ENCODE measurements at places on chromosomes 6 and 20.

- no peak for DNase-seq
Measured at GRCh38 chr20:41061155-41061554, 32.5 kb downstream of the TOP1 start.

GRCh38 chr20:35238170-35238569 is 11.7 kb downstream of the MMP24 start:
- DNase-seq, result no peak

- peak; percentile 35 for DNase-seq
Measured at GRCh38 chr6:43060034-43060754, 763 bp downstream of the KLC4 start.

DNA sequence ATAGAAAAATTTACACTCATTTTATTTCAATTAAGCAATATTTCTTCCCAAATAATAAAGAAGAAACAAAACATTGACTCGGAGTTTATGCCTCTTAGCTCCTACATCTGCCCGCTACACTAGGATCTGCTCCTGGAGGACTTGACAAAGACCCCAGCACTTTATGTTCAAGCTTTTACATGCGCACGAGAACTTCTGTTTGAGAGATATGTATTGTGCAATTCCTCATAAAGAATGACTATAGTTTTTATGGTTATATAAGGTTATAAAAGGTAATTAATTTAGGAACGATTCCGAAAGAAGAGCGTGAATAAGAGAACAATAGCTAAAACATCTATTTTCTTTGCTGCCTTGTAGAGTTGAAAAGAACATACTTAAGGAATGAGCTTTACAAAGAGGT is 12.4 kb upstream of the RALY start:
- DNase-seq, result no peak

DNA sequence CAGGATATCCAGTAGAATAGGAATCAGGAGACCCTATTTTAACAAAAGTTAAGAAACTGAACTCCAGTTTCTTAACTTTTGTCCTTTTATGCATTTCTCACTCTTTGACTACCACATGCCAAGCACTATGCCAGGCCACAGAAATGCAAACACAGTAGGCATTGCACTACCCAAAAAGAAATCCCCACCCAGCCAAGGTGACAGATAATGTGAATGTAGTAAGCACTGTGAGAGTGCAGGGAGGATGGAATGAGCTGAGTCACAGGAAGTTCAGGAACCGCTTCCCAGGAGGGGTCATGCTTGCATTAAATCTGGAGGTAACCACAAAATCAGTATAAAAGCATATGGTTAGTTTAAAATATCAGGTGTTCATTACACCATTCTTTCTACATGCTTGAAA is 20.1 kb upstream of the FAM83C start:
- no peak for DNase-seq

DNA sequence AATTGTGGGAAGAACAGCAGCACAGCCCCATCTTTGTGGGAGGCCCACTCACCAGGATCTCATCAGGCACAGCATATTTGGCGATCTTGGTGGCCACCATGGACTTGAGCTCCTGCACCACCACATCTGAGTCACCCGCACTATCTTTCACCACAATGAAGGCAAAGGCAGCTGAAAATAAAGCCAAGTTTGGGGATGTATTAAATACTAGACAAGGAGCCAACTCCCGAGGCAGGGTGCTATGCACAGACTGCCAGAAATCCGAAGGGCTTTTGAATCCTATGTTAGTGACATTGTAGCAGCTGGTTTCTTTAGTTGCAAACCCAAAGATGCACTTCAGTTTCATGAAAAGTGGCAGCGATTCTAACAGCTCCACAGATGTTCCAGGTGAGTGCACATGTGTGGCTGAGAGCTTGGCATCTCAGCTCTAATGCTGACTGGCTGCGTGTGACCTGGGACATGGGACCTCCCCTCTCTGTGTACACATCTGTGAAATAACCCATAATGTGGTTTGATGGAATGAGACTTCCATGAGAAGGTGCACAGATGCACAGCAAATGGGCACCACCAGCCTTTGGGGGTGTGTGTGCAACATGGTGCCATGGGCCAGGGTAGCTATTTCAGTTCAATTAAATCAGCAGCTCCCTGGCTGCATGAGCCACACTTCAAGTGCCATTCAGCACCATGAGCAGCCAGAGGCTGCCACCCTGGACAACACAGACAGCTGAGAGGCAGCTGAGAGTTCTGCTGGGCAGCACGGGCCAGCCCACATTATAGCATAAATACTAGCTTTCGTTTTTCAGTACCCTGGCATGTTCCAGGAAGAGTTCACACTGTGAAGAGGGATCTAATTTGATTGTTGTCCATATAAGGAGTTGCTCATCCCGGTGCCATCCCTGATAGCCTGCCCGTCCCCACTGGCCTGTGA is 16.9 kb upstream of the APMAP start:
- no peak for DNase-seq

DNA sequence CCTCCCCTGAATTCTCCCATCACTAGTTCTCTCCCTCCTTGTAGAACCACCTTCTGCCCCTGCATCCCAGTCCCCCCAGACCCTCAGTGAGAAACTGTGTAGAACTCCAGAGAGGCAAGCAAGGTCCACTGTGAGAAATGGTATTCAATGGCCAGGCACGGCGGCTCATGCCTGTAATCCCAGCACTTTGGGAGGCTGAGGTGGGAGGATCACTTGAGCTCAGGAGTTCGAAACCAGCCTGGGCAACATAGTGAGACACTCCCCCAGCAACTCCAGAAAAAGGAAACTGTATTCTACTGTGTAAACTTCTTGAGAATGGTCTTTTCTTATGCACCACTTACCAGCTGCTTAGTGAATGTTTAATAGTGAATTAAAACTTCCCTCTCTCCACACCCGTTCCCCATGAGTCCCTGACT is 8.2 kb upstream of the CD83 start:
- DNase-seq, result no peak

- DNase-seq, result no peak
Measured at GRCh38 chr6:404685-405423, 13.3 kb downstream of the IRF4 start.

GRCh38 chr20:59835057-59835447 is 98.4 kb downstream of the SYCP2 start:
- peak; percentile 22 for DNase-seq

DNA sequence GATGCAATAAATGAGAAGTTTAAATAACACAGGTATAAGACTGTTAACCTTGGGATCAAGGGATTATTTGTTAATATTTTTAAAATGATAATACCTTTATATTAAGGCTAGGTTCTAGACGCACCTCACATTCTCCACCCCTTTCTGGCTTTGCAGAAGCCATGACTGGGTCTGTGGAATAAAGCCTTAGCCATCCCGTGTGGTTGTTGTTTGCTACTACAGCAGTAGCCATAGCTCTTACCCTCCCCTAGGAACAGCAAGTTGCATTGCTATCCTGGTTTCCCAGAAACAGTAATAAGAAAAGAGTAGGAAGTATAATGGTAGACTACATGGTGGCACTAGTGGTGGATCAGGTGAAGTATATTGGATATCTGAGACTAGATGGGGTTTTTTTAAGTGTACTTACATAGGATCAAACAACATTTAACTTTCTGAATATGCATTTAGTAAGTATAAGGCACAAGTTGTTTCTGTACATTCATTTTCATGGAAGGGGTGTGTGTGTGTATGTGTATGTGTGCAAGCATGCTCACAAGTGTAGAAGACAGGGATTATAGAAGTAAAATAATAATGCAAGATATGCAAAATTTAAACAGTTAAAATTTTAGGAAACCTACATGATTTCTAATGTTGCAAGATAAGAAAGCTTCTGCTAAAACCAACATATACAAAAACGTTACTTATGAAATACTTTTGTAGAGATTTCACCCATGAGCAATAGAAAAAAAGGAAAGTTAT is 384.2 kb downstream of the PRKN start:
- DNase-seq, result no peak

DNA sequence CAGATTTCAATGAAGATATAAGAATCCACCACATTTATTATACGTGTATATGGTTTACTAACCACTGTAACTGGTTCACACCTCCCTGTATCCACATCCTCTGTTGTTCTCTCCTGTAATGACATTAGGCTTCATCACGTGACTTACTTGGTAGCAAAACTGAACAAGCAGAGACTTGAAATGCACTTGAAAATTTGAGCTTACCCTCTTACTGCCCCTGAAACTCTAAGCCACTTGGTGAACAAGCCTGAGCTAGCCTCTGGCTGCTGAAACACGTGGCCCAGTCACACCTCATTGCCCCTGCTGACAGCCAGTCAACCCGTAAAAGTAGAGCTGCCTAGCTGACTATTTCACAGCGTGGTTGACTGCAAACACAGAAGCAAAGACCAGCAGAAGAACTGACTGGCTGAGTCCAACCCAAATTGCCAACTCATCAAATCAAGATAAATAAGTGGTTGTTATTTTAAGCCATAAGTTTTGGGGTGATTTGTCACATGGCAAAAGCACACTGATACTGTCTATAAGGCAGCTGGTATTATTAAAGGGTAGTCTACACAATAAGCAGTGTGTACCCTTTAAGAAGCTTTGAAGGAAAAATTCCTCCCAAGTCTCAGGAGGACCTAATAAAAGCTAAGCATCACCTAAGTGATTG is 109.0 kb downstream of the RALGAPA2 start:
- peak; percentile 100 for DNase-seq

GRCh38 chr6:93293460-93293859 is 125.9 kb downstream of the EPHA7 start:
- no peak for DNase-seq

- DNase-seq, result no peak
Measured at GRCh38 chr20:16111172-16111832, 461.9 kb downstream of the KIF16B start.

DNA sequence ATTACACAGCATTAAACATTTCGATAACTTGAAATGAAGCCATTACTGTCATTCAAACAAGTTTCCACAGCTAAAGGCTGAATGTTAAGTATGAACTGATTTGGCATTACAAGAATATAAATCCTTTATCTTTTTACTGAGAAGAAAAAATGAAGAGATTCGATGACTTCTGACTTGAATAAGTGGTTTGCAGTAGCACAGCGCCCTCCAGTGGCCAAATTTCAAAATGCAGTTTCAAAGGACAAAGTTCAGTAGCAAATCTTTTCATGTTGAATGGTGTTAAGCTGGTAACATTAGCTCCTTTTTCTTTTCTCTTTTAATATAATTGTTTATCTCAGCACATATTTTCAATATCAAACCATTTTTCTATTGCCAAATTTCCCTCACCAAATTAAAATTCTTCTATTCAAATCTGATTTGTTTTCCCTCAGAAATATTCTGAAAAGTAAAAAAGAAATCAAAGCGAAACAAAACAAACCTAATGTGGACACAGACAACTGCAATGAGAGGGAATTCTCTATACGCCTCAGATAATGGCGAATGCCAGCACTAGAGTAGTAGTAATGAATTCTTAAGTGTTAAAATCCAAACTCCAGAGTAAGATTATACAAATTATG is 145.7 kb downstream of the BTBD9 start:
- DNase-seq, result peak; percentile 74

DNA sequence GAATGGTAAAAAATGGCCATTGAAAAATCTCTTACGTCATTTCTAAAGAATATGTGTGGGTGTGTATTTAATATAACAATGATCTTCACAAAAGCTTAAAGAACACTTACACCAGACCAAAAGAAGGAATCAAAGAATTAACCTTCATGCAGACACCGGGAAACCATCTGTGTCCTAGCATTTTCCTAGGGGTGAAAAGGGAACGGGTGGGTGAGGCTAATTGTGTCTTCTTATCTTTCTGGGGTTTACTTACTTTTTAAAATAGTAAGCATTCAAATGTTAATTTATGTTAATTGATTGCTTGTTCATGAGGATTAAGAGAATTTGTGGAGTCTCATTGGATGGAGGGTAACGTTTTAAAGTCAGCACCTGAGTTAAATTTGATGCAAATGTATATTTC is 47.5 kb downstream of the BMP2 start:
- DNase-seq, result no peak

GRCh38 chr6:150458579-150458978 is 89.8 kb downstream of the IYD start:
- DNase-seq, result no peak

DNA sequence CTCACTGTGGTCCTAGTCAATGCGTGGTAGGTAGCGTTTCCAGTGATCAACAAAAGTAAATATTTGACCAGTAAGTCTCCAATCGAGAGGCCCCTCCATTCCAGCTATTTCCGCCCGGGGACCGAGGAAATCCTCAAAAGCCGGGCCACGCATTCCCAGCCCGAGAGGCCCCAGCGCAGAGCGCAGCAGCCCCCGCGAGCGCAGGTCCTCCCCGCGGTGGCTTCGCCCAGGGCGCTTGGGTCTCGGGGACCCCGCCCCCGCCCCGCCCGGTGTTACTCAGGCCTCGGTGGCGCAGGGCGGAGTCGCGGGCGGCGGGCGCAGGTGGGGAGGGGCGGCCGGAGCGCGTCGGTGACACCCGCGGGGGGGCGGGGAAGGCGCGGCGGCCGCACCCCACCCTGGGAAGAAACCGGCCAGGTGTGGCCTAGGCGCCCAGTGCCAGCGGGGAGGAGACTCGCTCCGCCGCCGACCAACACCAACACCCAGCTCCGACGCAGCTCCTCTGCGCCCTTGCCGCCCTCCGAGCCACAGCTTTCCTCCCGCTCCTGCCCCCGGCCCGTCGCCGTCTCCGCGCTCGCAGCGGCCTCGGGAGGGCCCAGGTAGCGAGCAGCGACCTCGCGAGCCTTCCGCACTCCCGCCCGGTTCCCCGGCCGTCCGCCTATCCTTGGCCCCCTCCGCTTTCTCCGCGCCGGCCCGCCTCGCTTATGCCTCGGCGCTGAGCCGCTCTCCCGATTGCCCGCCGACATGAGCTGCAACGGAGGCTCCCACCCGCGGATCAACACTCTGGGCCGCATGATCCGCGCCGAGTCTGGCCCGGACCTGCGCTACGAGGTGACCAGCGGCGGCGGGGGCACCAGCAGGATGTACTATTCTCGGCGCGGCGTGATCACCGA is at the start of gene DSP:
TSS of gene DSP (plus strand) at position 497 of the 890 bp plus-strand sequence. CDS start at position 742, 245 bp downstream.
- DNase-seq, result peak; percentile 77

- DNase-seq, result peak; percentile 23
Measured at GRCh38 chr6:84033523-84034451, at the start of gene MRAP2. Gene MRAP2, plus strand, starts transcription at chr6:84033772. Its CDS starts 21,547 bp downstream, at chr6:84055319.

DNA sequence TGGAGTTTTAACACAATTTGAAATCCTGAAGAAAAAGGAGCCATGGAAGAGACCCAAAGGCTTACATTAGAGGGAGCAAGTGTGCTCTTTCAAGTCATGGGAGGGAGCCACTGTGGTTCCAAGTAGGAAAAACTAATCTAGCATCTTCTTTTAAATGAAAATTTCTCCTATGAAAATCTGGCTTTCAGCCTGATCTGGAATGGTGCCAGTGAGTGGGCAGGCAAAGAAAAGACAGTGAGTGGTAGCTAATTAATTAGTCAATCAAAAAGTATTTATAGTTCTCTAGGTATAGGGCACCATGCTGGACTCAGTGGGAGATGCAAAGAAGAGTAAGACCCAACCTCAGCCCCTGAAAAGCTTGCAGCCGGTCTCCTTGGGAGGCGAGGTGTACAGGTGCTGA is 21.9 kb downstream of the CAP2 start:
- DNase-seq, result peak; percentile 52

- DNase-seq, result no peak
Measured at GRCh38 chr6:75940564-75940963, 131.9 kb downstream of the IMPG1 start.
